ENCODE measurements at places on chromosomes 2 and 18. TPM values are rescaled to one million over a fixed set of nuclear protein-coding genes. Genes with fewer than 3 reads are reported as not detected.

The INO80D gene
- 28.4 TPM for total RNA-seq

The CPS1 gene
- 1.8 TPM for total RNA-seq

The TTC39C gene
- total RNA-seq, result 23.3 TPM

The STPG4 gene
- total RNA-seq, result not detected

The REL gene
- 74.1 TPM for total RNA-seq

The GALR1 gene
- not detected for total RNA-seq

The SP9 gene
- not detected for total RNA-seq

The TRIM43 gene
- total RNA-seq, result not detected

The INO80C gene
- not detected for total RNA-seq

The FBXO36 gene
- total RNA-seq, result not detected

The TMEM247 gene
- not detected for total RNA-seq

The ASXL3 gene
- 1.2 TPM for total RNA-seq

The CCL20 gene
- 8.7 TPM for total RNA-seq

The HRH4 gene
- 0.37 TPM for total RNA-seq

The FAM210A gene
- total RNA-seq, result 21.9 TPM

The CRACDL gene
- total RNA-seq, result 24.3 TPM

The GALNT13 gene
- total RNA-seq, result 1.2 TPM

The CPLX4 gene
- total RNA-seq, result not detected

The TXNDC2 gene
- total RNA-seq, result 0.18 TPM

The LCT gene
- total RNA-seq, result not detected

The FRZB gene
- total RNA-seq, result 13.6 TPM

The SLC19A3 gene
- total RNA-seq, result 9.3 TPM

The LONRF2 gene
- total RNA-seq, result 19.8 TPM

The XDH gene
- 4.1 TPM for total RNA-seq

The ITGA4 gene
- 9.4 TPM for total RNA-seq

The OTOF gene
- 0.37 TPM for total RNA-seq

The POTEE gene
- not detected for total RNA-seq

The DLX1 gene
- total RNA-seq, result not detected

The PJVK gene
- 2.2 TPM for total RNA-seq

The ZNF804A gene
- total RNA-seq, result not detected
